ENCODE measurements at places on chromosomes 11 and 22.

GRCh38 chr11:126318574-126319373, 14.9 kb downstream of the DCPS start:
- peak; percentile 31 for DNase-seq

- no peak for DNase-seq
Measured at GRCh38 chr11:121291319-121291718, 1.3 kb upstream of the SC5D start.

GRCh38 chr22:47061226-47061625, 298.8 kb downstream of the TBC1D22A start:
- no peak for DNase-seq

GRCh38 chr11:86063536-86063935, 5.3 kb downstream of the PICALM start:
- no peak for DNase-seq

- DNase-seq, result no peak
Measured at GRCh38 chr11:32630844-32631243, 47.2 kb downstream of the EIF3M start.

- no peak for DNase-seq
Measured at GRCh38 chr11:26841818-26842473, 120.1 kb upstream of the SLC5A12 start.

GRCh38 chr11:110376021-110376420, 53.7 kb upstream of the FDX1 start:
- DNase-seq, result no peak

DNA sequence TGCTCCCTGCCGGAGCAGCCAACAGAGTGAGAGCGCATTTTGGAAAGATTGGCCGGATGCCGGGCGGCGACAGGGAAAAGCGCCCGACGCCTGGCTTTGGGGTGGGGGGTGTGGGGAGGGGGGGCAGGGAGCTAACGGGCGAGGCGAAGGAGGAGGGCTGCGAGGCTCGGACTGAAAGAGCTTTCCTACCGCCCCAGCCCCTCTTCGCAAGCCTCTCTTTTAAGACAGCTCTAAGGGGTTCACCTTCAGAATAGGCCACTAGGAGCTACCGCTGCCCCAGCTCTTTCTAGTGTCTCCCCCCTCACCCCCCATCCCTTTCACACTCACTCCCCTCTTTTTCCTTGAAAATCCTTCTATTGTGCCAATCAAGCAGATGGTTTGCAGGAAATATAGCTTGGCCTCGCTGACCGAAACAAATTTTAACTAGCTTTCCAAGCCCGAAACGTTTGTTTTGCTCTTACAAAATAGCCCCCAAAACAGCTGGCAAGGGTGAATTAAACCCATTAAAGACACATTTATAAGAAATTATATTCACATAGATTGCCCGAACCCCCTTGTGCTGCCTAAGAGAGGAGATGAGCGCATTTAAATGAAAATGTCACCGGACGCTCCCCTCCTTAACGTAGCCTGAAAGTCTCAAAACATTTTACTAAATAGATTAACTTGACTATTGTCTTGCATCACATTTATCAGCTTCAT, 3.7 kb upstream of the DBX1 start:
- no peak for DNase-seq

Measured in stimulated activated CD4-positive, alpha-beta T cell treated with anti-CD3 and anti-CD28 coated beads, Interleukin-1b, Interleukin-23, amount 100 ng/mL, for 48 hours (primary cell).